ENCODE measurements at places on chromosomes 11 and 22. TPM values are rescaled to one million over a fixed set of nuclear protein-coding genes. Genes with fewer than 3 reads are reported as not detected.
A peak's percentile ranks its signal among the peaks of the same experiment; 100 is the strongest.

SH3BP1 gene
- polyA plus RNA-seq: 24.1 TPM

SIPA1 gene
- 27.1 TPM for polyA plus RNA-seq

CCDC157 gene
- 6.9 TPM for polyA plus RNA-seq

SOX10 gene
- 1.3 TPM for polyA plus RNA-seq

JAM3 gene
- 55.1 TPM for polyA plus RNA-seq

GRCh38 chr11:2883640-2883978, 2.0 kb downstream of the CDKN1C start:
- DNase-seq: no peak

GRCh38 chr11:64859542-64860414, 15.3 kb upstream of the CDC42BPG start:
- no peak for DNase-seq

- DNase-seq: no peak
Measured at GRCh38 chr22:48753752-48754517, 1073.7 kb downstream of the BRD1 start.

DNA sequence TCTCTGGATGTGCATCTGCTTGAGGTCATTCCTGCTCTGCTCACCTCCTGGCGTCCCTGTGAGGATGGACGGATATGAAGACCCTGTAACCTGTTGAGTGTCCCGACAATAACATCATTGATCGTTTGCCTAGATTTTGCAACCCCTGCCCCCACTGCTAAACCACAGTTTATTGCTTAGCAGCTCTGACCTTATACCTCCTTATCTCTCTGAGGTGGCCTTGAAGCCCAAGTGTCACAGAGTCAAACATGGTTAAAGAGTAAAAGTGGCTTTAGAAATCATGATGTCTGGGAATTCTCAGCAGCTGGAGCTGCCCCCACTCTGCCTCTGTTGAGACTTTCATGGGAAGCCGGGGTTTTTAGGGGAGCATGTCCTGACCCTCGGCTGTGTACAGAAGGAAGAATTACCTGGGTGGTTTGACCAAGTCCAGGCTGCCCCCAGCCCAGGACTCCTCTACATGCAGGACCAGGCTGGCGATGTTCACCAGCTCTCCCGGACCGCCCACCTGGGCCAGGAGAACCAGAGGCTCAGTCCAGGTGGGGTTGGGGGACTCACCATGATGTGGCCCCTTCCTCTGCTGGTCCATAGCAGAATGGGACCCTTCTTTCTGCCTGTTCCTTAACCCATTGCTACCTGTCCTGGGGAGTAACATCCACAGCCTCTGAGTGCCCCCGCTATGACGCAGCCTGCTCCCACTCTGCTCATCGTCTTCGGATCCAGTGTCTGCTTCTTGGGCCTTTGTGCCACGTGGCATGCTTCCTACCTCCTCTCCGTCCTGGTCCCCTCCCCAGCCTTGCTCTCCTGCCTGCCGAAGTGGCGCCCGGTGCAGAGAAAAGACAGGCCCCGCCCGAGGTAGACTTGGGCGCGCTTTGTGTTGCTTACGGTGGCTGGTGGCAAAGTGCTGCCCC, 33.4 kb upstream of the FTH1 start:
- DNase-seq: no peak

- no peak for DNase-seq
Measured at GRCh38 chr11:128289048-128289447, 298.3 kb downstream of the ETS1 start.

DNA sequence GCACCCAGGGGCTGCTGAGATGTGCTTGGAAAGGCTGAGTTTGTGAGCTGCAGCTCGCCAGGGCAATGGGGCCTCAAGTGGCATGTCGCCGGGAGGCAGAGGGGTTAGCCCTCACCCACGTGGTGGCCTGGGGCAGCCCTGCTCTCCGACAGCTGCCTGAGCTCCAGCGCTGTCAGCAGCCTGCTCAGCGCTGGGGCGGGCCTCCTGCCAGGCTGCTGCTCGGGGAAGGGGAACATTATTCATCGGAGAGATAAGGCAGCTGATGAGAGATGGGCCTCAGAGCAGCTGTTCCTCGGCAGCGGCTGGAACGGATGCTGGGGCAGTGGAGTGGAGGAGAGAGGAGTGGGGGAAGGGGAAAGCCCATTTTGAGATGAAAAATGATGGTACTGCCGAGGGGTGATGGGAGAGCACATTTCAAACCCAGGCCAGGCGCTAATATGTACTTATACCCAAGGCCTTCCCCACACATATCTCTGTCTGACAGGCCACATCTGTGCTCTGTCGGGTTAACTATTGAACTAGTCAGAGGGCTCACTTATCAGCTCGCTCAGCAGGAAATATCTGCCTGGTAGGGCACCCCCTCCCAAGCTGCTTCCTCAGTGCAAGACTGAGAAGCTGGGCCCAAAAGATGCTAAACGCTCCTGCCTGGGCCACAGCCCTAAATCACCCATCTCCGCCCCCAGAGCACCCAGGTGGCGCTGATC, 79.5 kb downstream of the TIMP3 start:
- DNase-seq: peak; percentile 86

- no peak for DNase-seq
Measured at GRCh38 chr22:20421507-20421874, 16.1 kb downstream of the SCARF2 start.

Data from renal cortex interstitium (tissue), 15 donors.